Adrenal gland (tissue), 19 donors: ENCODE measurements at places on chromosomes 11 and 22. TPM values are rescaled to one million over a fixed set of nuclear protein-coding genes. Genes with fewer than 3 reads are reported as not detected.

SCGB2A2 gene
- not detected for polyA plus RNA-seq

APLNR gene
- 2.5 TPM for polyA plus RNA-seq

DNA sequence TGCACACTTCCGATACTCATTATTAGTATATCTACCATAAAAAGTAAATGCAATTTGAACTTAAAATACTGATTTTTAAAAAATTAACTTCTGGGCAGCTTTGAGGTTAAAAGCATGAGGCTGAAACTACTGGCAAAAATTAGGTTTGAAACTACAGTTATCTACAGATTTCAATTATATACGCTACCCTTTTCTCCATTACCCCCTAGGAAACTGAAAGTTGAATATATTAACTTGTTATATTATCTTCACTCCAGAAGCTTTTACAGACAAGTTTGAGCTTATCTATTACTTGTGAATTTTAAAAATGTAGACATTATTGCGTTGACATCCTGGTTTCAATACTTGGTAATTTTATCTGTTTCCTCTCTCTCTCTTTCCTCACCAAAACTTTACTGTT lies 96.7 kb upstream of the DDI1 start:
- no peak for DNase-seq

- no peak for DNase-seq
These were observed 162.8 kb upstream of the TMEM45B start for GRCh38 chr11:129652835-129653234.

DNA sequence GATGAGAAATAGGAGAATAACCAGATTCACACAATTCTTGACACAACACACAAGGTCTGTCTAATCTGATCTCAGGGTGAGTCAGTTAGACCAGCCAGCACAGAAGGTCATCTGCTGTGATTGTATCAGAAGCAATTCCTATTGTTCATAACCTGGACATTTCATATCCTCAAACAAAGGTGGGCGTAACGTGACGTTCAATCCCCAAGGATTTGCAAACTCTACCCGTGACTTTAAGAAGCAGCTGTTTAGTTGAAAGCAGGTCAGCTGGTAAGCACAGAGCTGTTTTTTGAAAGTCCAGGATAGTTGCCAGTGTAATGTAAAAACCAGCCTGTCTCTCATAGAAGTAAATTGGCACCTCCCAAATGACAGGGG lies 385.1 kb downstream of the DCDC1 start:
- DNase-seq, result peak; percentile 67

DNA sequence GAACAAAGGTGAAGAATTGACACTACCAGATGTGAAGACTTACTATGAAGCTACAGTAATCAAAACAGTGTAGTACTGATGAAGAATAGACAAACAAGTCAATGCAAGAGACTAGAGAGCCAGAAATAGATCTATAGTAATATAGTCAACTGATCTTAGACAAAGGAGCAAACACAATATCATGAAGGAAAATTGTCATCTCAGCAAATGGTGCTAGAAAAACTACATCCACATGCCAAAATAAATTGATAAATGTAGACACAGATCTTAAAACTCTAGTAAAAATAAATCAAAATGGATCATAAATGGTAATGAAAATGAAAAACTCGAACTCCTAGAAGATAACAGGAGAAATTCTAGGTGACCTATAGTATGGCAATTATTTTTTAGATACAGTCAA lies 609.5 kb downstream of the NELL1 start:
- DNase-seq, result no peak

GRCh38 chr22:49238181-49239141 lies 589.2 kb downstream of the BRD1 start:
- DNase-seq, result no peak

DNA sequence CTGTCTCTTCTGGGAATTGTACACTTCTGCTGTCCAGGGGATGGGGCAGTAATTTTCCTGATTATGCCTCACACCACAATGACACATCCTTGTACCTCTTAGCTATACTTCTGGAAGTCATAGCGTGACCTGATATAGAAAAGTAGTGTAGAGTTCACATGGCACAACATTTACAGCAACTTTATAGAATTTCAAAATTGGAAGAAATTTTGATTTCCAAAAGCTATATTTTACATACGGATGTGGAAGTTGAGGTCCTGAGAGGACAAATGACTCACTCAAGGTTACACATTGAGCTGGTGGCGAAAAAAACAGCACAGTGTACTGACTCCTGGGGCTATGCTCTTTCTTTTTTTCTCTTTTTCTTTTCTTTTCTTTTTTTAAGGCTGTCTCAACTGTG lies 6.3 kb upstream of the CYP2R1 start:
- no peak for DNase-seq

GRCh38 chr11:61283613-61284012 lies 11.5 kb downstream of the VWCE start:
- DNase-seq, result no peak

- DNase-seq, result no peak
These were observed 2.5 kb downstream of the MUC6 start for GRCh38 chr11:1034001-1034400.

GRCh38 chr22:25781801-25782200 lies 39.8 kb downstream of the MYO18B start:
- DNase-seq, result no peak
